Stimulated activated CD8-positive, alpha-beta memory T cell treated with anti-CD3 and anti-CD28 coated beads, Interleukin-12 subunit alpha, Interleukin-12 subunit beta, amount 100 ng/mL, for 1 hour (primary cell): ENCODE measurements at places on chromosomes 5 and 9.

DNA sequence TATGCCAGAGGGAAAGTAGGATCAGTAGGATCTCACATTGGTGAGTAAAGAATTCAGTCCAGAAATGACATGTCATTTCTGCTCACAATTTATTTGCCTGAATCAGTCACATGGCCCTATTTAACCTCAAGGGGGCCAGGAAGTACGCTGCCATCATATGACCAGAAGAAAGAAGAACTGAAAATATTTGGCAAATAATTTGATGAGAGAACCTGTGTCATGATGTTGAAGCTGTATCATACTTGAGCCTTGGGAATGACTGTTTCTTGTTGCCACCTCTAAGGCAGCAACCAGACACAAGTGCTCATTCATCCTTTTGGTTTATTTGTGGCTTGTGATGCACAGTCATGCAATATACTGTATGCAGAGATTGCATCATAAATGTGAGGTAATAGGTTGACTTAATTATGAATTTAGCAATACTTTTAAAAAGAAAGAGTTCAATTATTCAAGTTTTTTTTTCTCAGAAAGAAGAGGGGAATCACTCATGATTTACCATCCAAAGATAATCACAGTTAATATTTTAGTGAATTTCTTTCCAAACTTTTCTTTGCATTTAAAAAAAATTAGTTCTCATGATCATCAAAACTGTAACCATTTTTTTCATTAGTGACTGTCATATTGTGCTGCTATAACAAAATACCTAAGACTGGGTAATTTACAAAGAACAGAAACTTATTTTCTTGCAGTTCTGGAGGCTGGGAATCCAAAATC, 8.2 kb upstream of the ZFYVE16 start:
- no peak for DNase-seq

- DNase-seq: no peak
Observed at GRCh38 chr9:94638335-94639060, 820 bp downstream of the FBP1 start.

- no peak for DNase-seq
Observed at GRCh38 chr9:878239-878638, 36.7 kb downstream of the DMRT1 start.

GRCh38 chr5:95027775-95028174, 257.1 kb downstream of the MCTP1 start:
- DNase-seq: no peak

DNA sequence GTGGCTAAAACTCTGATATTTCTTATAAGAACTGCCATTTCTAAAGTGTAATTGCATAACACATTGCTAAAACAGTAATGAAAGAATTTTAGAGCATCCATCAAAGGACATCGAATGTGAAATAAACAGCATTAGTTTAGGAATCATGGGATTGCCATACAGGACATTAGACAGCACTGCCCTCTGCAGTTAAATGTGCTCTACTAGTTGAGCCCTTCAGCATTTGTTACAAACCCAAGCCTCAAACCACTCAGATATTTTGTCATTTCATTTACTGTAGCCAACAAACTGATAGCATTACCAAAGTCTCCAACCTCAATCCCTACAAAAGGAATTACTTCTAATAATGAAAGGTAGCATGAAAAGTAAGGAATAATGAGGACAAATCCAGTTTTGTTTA, 116.8 kb upstream of the COX7C start:
- DNase-seq: no peak

GRCh38 chr5:54455413-54456157, at the start of gene HSPB3:
Gene HSPB3, plus strand, starts transcription at chr5:54455699. Its CDS starts 91 bp downstream, at chr5:54455790.
- DNase-seq: no peak

DNA sequence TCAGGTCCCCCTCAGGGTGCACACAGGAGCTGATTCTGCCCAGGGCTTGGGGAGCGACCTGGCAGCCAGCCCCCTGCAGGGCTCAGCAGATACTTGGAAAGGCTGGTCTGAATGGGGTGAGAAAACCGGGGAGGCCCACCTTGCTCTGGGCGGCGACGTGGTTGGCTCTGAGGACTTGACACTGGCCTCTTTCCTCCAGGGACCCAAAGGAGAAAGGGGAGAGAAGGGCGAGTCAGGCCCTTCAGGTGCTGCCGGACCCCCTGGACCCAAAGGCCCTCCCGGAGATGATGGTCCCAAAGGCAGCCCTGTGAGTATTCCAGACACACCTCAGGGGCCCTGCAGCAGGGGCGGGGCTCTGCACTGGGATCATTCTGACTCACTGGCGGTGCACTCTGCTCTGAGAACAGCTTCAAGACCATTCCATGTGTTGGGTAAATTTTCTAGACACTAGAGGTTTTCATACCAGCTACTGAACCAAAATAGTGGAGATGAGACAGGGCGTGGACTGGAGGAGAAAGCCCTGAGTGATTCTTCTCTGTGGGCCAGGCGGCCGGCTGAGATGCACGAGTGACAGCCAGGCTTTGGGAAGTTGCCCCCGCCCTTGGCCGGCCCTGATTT, 65.9 kb upstream of the FCN2 start:
- DNase-seq: no peak

DNA sequence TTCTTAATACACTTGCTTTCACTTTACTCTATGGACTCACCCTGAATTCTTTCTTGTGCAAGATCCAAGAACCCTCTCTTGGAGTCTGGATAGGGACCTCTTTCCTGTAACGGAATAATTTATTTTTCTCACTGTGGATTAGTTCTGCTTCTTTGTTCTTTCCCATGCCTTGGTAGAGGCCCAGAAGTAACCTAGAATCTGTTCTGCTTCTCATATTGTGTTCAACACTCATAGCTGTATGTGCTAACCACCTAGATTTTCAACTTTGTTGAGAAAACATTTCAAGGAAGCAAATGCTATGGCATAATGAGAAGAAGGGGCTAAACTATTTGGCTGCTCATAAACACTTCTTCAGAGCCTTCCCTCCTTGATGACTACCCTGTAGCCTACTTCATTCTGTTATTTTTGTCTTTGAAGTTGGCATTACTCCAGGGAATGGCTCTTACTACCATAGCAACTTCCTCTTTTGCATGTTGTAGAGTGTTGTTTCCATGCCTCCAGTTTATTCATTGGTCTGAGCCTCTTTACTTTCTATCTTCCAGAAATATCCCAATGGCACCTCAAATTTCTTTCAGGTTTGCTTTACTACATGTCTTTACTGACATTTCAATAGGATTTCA, 74.3 kb downstream of the KIAA0825 start:
- no peak for DNase-seq

- DNase-seq: peak; percentile 16
Observed at GRCh38 chr9:16154521-16155078, 601.8 kb downstream of the CCDC171 start.

DNA sequence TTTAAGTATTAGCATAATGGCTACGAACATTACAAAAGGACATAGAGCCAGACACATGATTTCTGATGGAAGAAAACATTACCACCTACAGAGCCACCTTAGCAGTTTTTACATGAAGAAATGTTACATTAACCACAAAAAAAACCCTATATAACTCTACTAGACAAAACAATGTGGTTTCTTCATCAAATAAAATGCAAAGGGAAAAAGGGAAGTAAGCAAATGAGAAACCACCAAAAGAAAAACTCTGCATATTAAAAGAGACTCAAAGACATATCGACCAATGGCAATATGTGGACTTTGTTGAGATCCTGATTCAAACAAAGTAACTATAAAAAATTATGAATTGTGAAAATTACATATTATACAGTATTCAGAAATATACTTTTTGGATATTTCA, 132.7 kb downstream of the TSSK1B start:
- no peak for DNase-seq

GRCh38 chr9:14775917-14776316, 53.4 kb upstream of the CER1 start:
- no peak for DNase-seq

- DNase-seq: no peak
Observed at GRCh38 chr5:63125392-63125791, 546.8 kb downstream of the LRRC70 start.

DNA sequence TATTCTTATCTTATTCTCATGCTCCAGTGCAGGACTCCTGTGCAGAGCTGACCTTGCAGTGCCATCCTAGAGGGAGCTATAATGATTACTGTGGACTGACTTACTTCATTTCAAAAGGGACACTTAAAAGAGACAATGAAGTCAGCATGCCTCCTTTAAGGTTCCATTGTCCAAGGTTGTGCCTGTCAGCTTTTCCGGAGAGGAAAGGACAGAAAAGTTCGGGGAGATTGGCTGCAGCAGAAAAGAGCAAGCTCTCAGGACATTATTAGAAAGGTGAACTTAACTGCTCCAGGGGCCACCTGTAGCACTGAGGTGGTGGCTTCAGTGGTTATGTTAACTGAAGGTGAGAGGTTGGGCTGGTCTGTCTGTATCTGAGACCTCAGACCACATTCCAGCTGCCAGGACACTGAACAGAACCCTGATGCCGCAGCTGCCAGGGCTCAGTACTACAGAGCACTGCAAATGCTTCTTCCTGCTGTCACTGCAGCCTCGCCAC, 112.9 kb downstream of the ST8SIA4 start:
- no peak for DNase-seq

GRCh38 chr5:149656576-149657182, 73.4 kb upstream of the PPARGC1B start:
- DNase-seq: no peak

- no peak for DNase-seq
Observed at GRCh38 chr5:73673161-73673591, 47.2 kb downstream of the ARHGEF28 start.

GRCh38 chr9:107875571-107875980, 386.0 kb upstream of the KLF4 start:
- no peak for DNase-seq

DNA sequence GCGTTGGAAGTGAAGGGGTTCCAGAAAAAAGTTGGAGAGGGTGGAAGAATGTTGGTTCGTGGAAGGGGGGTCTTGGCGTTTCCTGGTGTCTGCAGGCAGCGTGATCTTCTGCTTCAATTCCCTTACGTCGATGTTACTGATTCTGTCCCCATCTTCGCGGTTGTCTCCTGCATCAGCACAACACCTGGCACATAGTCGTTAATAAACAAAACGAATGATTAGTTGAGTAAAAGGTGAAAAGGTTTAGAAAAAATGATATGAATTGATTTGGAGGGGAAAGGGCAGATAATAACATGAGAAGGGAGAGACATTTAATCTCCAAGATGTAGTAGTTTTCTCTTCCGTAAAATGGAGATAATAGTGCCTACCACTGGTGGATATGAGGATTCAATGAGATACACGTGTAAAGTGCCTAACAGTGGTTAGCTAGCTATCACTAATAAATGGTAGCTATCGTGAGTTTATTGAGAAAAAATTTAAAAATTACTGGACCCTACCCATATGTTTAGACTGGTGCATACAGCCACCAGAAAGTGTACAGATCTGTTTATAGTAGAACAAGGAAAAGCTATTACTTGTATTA, 556 bp downstream of the MTREX start:
- no peak for DNase-seq

- peak; percentile 11 for DNase-seq
Observed at GRCh38 chr5:35129921-35130485, 82.3 kb upstream of the AGXT2 start.

GRCh38 chr9:127595611-127596010, 16.5 kb upstream of the STXBP1 start:
- no peak for DNase-seq

- no peak for DNase-seq
Observed at GRCh38 chr9:26033336-26033735, 355.1 kb upstream of the TUSC1 start.

GRCh38 chr9:137128862-137129455, 10.0 kb upstream of the GRIN1 start:
- no peak for DNase-seq

GRCh38 chr5:168877132-168877892, 298.1 kb upstream of the PANK3 start:
- no peak for DNase-seq

DNA sequence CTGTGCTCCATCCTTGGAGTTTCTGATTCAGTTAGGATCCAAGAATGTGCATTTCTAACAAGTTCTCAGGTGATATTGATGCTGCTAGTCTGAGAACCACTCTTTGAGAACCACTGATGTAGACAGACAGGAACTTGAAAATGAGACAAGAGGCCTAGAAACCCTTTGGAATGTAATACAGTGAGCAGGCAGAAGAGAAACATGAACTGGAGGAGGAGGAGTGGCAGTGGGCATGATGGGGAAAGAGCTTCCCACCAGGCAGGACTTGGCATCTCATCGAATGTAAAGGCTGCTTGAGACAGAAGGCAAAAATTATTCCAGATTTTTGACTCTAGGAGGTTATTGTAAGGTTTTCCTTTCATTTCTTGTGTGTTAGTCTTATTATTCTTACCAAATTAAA, 295.8 kb upstream of the SGCD start:
- DNase-seq: no peak

GRCh38 chr9:107976767-107977166, 487.2 kb upstream of the KLF4 start:
- DNase-seq: no peak

DNA sequence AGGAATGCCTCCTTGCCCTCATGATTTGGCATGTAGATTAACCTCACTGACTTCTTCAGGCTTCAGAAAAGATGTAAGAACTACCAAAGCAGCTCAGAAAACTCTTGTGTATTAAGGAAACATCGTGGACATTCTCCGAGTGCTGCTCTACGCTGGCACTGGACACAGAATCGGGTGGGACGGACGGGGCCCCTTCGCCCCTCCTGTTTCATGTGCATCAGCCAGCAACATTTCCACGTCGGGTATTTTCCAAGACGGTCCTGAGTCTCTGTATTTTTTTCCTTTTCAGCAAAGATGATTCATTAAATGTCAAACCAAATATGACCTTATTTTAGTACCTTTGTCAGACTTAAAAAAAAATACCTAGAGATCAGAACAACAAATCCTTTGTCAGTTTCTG, 583.6 kb downstream of the CCDC171 start:
- no peak for DNase-seq

GRCh38 chr9:35834260-35835215, 5.5 kb downstream of the TMEM8B start:
- no peak for DNase-seq

DNA sequence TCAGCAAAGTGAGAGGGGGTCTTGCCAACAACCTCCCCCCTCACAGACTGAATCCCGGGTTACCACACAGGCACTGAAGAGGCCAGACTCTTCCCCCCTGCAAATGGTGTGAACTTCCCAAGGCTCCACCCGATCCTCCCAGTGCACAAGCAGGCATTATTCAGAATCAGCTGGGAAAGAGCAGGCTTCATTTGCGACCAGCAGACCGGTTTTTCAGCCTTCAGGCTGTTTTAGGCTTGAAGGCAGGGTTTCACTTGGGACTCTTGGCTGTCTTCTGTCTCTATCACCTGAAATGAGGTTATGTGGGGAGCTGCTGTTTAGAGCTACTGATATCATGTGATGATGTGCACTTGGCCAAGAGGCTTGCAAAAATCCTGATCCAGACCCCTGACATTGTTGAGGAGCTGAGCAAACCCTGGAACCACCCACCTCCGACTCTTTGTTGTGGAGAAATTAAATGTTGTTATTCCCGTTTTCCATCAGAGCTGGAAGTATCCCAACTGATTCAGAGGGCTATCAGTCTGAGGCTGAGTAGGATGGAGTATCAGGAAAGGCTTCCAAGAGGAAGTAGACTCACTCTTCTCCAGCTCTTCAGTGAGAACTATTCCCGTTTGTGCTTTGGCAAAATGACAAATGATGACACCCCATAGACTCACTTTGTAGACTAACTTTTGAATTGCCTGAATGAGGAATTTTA, 63.3 kb upstream of the ZFR start:
- DNase-seq: no peak

- no peak for DNase-seq
Observed at GRCh38 chr5:60821488-60822284, 22.4 kb downstream of the ELOVL7 start.

GRCh38 chr9:18109675-18110074, 364.3 kb upstream of the ADAMTSL1 start:
- no peak for DNase-seq

GRCh38 chr9:109121232-109121796, 1.6 kb upstream of the TMEM245 start:
- DNase-seq: no peak

GRCh38 chr5:115402822-115403577, 106.5 kb upstream of the CCDC112 start:
- DNase-seq: no peak
